ENCODE measurements at places on chromosomes 4 and X.
A peak's percentile ranks its signal among the peaks of the same experiment; 100 is the strongest.

- DNase-seq = no peak
Measured at GRCh38 chr4:175412161-175412560, 399.9 kb downstream of the GPM6A start.

DNA sequence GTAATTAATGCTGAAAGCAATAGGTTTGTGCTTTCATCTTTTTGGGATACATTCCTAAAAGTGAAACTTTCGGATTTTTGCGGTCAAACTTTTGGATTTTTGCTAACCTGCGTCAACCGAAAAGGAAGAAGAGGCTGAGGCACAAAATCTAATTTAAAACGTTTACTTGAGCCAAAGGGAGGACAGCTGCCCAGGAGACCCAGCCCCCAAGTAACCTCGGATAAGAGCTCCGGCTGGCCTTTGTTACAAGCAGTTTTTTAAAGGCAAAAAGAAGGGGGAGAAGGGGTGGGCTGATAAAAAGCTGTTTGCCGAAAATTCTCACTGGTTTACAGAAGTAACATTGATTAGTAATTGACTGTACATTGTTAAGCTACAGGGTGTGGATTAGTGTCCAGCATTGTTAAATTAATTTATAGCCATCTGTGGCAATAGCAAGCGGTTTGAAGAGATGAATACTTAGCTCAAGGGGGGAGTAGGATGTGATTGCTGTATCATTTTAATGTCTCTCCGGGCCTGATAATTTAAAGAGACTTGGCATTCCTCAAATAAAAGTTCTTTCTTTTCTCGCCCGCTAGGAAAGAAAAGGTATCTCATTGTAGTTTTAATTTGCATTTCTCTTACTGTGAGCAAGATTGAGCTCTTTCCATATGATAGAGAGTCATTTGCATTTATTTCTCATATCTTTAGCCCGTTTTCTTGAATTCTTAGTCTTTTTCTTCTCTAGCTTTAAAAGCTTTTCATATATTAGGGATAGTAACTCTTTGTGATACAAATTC is 59.1 kb upstream of the USP9X start:
- DNase-seq = no peak

- DNase-seq = no peak
Measured at GRCh38 chrX:9957743-9958142, 9.4 kb upstream of the CLDN34 start.

DNA sequence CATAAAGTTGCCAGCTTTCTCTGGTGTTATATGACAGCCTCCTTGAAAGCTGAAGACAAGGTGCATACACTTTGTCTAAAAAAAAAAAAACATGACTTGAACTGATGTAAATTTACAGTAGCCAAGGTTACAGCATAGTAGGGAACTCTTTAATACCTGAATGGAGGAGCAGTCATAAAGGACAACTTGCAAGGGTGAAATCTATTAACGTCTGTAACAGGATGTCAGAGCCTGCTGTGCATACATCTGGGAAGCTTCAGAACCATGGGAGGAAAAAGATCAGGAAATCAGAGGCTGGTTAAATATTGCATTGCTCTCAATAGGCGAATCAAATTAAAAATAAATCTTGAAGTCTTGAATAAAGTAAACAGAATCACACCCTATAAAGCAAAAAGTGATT is 484.0 kb upstream of the CTSO start:
- DNase-seq = no peak

GRCh38 chr4:81648576-81649275 is 177.0 kb upstream of the RASGEF1B start:
- DNase-seq = peak; percentile 63

DNA sequence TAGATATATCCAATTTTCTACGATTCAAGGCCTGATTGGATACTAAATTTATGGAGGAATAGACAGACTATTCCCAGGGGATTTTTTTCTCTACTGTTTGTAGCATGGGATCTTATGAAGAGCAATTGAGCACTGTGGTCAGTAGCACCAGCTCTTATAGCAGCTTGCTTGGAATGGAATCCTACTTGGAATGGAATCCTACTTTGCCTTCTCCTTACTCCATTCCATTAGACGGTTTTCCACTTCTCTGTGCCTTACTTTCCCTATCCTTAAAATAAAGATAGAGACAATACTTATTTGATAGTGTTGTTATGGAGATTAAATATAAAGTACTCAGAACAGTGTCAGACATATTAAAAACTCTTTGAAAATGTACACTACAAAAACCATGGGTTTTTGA is 133.5 kb downstream of the BTC start:
- no peak for DNase-seq

GRCh38 chr4:186134257-186134656 is 29.8 kb downstream of the FAM149A start:
- no peak for DNase-seq

- no peak for DNase-seq
Measured at GRCh38 chr4:141102367-141102766, 30.9 kb downstream of the RNF150 start.

DNA sequence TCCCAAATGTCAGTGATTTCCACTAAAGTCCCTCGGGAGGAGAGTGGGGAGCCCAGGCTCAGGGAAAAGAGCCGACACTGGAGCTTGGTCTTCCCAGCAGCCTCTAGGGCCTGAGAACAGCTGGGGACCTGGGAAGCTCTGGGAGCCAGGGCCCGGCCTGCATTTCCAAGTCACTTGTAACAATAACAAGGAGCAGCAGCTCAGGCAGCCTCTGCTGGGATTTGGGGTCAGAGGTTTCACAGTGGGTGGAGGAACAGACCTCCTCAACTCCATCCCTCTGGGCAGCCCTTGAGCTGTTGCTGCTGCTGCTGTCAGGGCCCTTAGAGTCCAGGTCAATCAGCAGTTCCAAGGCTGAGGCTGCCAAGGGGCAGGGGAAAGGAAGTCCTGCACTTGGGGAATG is 11.1 kb downstream of the STARD8 start:
- DNase-seq = no peak

DNA sequence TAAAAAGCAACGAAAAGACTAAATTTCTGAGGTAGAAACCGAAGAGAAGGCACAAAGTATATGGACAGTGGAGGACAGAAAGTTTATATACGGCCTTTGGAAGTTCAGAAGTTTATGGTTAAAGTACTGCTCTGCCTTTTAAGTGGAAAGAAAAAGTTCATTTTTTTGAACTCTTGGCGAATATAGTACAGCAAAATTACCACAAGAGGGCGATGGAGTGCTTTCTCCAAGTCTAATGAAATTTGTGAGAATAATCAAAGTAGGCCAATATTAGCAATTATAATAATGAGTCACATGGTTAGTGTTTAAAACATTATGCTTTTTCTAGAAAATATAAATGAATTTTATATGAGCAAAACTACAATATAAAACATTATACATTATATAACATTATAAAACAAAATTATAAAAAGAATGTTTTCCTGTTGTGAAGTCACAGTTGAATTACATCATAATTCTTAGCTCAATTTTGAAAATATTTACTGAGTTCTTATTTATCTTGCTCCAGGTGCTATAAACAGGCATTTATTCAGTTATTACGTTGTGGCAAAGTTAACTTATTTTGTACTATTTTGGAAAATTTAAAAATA is 136.2 kb upstream of the BMPR1B start:
- peak; percentile 29 for DNase-seq

- no peak for DNase-seq
Measured at GRCh38 chr4:102080184-102080583, 265.1 kb downstream of the SLC39A8 start.

- DNase-seq = no peak
Measured at GRCh38 chr4:6881908-6882307, 27.7 kb upstream of the TBC1D14 start.

DNA sequence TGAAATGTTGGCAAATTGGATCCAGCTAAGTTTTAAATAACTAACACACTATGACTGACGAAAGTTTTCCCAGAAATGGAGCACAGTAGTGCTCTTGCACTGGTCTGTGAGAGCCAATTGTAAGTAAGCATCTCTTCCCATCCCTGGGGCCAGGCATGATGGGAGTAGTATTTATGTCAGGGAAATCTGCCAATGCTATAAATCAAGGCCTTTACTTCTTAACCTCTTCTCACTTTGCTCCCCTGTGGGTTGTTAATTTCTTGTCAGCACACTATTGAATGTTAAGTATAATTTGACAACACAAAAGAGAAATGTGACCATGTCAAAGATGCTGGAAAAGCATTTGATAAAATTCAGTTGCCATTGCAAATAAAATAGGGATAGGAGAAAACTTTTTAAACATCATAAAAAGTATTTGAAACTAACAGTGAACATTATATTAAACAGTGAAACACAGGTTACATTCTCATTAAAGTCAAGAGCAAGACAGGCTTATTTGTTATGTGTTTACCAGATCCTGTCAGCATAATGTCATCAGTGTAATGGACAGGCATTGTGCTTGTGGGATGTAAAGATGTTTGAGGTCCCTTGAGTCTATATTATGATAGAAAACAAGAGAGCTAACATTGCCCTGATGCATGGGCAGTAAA is 5.0 kb downstream of the F8A1 start:
- no peak for DNase-seq

DNA sequence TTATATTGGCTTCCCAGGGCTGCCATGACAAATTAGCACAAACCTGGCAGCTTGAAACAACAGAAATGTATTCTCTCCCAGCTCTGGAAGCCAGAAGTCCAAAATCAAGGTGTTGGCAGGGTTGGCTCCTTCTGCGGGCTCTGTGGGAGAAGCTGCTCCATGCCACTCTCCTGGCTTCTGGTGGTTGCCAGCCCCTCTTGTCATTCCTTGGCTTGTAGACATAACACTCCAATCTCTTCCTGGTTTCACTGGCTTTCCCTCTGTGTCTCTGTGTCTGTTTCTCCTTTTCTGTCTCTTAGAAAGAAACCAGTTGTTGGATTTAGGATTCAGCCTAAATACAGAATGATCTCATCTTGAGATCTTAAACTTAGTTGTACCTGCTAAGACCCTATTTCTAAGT is 85.5 kb downstream of the USP46 start:
- no peak for DNase-seq

DNA sequence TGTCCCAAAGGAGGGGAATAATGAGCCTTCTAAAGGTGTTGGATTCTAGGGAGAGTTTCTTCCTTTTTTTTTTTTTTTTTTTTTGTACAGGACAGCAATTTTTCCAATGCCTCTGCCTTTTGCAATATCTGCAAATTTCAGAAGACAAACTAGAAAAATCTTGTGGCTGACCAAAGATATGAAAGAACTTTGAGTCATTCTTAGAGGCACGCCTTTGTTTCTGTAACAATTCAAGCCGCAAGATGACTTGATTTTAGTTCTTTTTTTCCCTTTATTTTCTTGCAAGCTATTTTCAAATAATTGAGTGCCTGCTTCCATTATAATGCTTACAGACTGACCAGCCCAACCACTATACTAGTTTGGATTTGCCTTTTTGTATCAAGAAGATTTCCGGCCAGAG is 47.6 kb upstream of the UXT start:
- no peak for DNase-seq

DNA sequence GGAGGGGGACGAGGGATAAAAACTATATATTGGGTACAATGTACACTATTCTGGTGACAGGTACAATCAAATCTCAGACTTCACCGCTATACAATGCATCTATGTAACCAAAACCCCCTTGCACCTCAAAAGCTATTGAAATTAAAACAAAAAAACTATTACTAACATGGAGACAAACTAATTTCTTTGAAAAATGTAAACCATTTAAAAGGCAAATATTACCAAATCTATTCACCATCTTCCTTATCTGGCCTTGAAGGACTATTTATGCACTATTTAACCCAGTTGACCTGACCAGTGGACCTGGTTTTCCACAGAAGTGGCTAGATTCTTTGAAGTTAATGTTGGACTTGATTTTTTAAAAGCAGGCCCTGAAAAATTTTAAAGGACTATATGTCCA is 212.3 kb upstream of the RPS6KA3 start:
- DNase-seq = no peak
